ENCODE measurements at places on chromosomes 16 and 17.

GRCh38 chr17:81383504-81384421 lies 11.5 kb upstream of the BAHCC1 start:
- no peak for DNase-seq

GRCh38 chr17:41653892-41654677 lies 29.7 kb upstream of the KRT17 start:
- DNase-seq, result no peak

DNA sequence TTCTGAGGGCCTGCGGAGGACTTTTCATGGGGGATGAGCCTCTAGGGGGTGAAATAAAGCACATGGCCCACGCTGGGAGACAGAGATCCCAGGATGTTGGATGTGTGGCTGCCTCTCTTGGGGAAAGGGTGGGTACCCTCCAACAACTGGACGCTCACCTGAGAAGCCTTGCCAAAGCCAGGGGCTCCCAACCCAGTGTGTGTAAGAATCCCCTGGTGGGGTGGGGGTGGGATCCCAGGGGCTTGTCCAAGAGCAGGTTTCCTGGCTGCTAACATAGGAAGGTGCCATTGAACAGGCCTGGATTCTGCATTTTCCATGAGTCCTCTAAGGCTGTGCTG lies 587 bp downstream of the SNX20 start:
- no peak for DNase-seq

GRCh38 chr16:67184453-67184994 lies 761 bp upstream of the MATCAP1 start:
- DNase-seq, result no peak

DNA sequence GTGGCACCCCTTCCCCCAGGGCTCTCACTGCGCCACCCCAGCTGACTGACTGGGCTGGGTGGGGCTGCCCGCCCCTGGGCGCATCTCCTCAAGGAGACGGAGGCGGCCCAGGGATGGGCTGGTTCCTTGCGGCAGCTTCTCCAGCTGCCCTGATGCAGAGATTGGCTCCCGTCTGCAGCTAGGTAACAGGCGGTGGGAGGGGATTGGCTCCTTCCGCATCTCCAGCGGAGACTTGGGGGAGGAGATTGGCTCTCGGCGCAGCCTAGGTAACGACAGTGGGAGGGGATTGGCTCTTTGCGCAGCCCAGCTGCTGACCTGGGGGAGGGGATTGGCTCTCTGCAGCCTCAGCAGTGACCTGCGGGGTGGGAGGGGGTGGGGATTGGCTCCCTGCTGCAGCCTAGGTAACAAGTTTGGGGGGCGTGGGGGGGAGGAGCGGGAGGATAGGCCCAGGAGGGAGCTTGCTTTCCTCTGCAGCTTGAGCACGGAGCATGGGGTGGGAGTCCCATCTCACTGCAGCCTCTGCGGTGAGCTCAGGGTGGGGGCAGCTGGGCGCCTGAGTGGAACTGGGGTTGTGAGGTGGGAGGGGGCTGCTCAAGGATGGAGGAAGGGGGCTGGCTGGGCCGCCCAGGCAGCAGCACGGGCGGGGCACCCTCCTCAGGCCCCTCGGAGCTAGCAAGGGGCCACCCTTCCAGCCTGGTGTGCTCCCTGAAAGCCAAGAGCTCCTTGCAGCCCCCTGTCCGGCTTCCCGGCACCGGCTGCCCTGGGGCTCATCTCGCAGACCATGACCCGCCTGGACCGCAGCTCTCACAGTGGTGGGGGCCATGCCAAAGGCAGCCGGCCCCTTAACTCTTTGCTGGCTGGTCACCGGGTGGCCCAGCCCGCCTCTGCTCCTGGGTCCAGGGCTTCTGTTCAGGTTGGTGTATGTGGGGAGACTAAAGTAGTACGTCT lies 6.4 kb downstream of the NFE2L1 start:
- no peak for DNase-seq

DNA sequence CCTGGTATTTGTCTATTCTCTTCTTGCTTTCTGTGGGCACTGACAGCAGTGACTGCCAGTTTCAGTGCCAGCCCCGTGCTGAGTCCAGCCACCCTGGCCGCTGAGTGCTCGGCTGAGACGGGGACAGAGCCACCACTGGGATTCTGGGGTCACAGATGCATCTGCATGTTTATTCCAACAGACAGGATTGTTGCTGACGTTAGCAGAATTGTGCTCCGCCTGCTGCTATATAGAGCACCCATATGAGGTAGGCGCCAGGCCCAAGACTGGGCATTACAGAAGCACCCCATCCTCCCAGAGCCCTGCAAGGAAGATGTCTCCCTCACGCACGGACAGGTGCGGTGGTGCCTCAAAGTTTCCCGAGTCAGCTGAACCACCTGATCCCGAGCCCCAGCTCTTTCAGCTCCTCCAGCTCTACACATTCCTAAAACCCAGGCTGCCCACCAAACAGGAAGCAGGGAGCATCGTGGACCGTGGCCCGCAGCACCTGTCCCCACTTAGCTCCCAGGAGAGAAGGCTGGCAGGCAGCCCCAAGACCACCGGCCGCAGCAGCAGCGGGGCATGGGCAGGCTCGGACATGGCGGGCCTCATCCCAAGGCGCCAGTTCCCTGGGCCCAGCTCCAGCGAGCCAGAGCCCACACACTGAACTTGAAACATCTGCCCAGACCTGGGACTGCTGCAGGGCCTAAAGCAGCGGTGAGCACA lies 44.9 kb upstream of the RASD1 start:
- no peak for DNase-seq

DNA sequence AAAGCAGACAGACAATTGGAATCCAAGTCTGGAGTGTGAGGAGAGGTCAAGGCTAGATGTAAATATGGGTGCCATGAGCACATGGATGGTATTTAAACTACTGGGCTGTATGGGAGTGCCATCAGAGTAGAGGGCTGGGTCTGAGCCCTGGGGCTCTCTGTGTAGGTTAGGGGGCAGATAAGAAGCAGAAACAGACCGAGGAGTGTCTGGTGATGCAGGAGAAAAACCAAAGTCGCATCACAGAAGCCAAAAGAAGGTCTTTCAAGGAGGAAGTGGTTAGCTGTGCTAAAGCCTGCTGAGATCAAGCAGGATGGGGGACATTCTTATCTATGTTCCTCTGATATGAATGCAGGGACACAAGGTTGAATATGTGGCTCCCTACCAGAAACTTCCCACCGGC lies 1.9 kb downstream of the TSEN54 start:
- DNase-seq, result no peak

Data from hematopoietic multipotent progenitor cell treated with erythropoietin and hydrocortisone succinate and interleukin-3 and kit ligand, for 15 days (in vitro differentiated cells).